ENCODE measurements at places on chromosomes 1 and 21.

DNA sequence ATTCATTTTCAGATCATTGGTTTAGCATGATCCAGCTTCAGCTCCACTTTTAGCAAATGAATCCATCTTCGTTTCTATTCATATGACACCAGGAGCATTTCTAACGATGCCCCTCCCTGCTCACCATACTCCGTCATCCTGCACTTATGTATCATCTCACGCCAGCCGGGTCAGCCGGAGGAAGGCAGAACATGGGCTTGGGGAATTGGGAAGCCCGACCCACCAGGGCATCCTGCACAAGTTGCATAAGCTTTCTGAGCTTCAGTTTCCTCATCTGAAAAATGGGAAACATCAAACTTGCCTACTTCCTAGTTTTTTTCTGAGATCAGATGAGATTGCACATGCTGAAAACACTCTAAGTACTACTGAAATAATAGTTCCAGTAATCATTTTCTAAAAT is 194.7 kb downstream of the AK5 start:
- DNase-seq, result no peak

DNA sequence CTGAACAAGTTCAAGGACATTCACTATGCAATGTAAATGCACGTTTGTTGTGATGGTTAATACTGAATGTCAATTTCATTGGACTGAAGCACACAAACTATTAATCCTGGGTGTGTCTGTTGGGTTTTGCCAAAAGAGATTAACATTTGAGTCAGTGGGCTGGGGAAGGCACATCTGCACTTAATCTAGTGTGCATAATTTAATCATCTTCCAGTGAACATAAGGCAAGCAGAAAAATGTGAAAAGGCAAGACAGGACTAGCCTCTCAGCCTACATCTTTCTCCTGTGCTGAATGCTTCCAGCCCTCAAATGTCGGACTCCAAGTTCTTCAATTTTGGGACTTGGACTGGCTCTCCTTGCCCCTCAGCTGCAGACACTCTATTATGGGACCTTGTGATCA is 40.1 kb downstream of the PRPF38A start:
- no peak for DNase-seq

GRCh38 chr1:220925707-220926106 is 46.5 kb downstream of the HLX start:
- no peak for DNase-seq

DNA sequence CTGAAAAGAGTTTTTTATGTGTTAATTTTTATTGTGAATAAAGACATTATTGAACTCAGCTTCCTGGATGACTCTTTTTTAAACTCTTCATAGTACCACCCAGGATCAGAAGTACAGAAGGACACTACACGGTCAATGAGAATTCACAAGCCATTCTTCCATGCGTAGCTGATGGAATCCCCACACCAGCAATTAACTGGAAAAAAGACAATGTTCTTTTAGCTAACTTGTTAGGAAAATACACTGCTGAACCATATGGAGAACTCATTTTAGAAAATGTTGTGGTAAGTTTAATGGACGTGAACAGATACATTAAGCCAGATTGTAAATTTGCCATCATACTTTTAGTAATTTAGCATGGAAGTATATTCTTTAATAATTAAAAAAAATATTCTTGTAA is 249.5 kb downstream of the TPR start:
- DNase-seq, result no peak

GRCh38 chr1:222865718-222866117 is 50.9 kb downstream of the DISP1 start:
- DNase-seq, result no peak

- DNase-seq, result no peak
Measured at GRCh38 chr1:165069829-165070228, 286.7 kb downstream of the LMX1A start.

DNA sequence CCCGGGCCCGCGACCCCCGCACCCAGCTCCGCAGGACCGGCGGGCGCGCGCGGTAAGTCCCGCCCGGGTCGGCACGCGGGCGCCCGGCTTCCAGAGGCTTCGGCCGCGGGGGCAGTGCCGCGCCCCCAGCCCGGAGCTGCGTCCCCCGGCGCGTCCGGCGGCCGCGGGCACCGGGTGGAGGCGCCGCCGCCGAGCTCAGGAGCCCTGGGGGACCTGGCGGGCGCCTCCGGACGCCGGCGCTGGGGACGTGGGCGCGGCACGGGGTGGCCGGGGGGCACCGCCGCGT is 227 bp downstream of the NBL1 start:
- DNase-seq, result no peak

DNA sequence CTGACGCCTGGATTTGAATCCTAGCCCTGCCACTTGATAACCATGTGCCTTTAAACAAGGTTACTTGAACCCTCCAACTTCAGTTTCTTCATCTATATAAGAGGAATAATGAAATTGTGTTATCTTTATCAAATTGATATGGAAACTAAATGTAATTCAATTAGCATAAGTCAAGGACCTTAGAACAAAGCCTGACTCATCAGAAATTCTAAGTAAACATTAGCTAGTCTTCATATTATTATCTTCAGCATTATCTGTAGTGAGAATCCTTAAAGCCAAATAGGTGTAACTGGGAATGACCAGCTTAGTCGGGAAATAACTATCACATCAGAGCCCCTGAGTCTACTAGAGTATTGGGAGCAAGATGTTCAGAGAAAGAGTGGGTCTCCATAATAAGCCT is 6.6 kb downstream of the SELL start:
- no peak for DNase-seq

DNA sequence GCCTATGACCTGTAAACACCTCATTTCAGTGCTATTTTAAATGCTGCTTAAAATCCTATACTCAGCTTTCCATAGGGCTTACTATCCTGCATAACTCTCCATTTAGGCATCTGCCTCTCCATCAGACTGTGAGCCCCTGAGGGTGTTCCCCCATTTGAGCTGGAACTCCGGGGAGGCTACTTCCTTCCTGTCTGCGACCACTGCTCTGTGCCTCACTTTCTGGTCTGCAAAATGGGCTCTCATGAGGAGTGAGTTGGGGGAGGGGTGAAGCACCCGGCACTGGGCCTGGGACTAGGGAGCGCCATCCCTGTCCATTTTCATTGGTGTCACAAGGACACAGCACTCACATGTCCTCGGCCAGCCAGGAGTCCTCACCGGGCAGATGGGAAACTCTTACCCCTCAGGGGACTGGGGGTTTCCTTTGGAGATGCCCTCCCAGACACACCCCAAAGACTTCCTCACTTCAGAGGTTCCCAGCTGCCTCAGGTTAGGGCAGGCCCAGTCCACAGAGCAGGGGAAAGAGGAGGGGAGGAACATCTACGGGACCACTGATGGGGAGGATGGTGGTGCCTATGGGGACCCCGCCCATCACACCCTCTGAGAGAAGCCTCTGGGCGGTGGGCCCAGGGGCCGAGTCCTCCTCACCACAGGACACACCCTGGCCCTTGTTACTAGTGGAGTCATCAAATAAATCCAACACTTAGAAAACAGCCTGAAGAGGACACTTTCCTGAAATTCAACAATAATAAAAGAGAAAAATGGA is 134.9 kb downstream of the MATN1 start:
- no peak for DNase-seq

GRCh38 chr1:41599912-41600311 is 115.4 kb upstream of the EDN2 start:
- no peak for DNase-seq

All from stimulated activated CD4-positive, alpha-beta T cell treated with anti-CD3 and anti-CD28 coated beads, TNF-alpha, amount 100 ng/mL, for 48 hours (primary cell).